ENCODE measurements at places on chromosomes 6 and 20.
A peak's percentile ranks its signal among the peaks of the same experiment; 100 is the strongest.

- no peak overlapping the region for H3K27ac ChIP-seq
- no peaks in the 10 kb centered on the region for H3K36me3 ChIP-seq
- no peaks in the 10 kb centered on the region for H3K27me3 ChIP-seq
- no peak overlapping the region for H3K4me3 ChIP-seq
Observed at GRCh38 chr6:14880677-14881076, 365.2 kb upstream of the JARID2 start.

DNA sequence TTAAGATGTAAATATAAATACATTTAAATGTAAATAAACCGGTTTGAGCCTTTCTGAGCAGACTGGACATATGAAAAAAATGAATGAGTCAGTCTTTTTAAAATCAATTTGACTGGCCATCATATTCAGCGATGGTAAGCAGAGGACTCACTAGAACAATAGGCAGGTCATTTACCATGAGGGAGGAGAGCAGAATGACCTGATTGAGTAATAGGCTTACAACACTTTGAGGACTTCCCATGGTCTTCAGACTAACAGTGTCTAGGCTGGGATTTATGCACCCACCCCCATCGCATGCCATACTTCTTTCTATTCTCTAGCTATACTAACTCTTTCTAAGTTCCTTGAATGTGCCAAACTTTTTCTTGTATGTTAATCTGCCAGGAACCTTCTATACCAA is 241.9 kb upstream of the RAB32 start:
- H3K27ac ChIP-seq = no peak overlapping the region
- no peaks in the 10 kb centered on the region for H3K4me1 ChIP-seq
- no peaks in the 10 kb centered on the region for H3K36me3 ChIP-seq
- H3K4me3 ChIP-seq = no peak overlapping the region
- no peaks in the 10 kb centered on the region for H3K27me3 ChIP-seq

- H3K4me1 ChIP-seq = no peaks in the 10 kb centered on the region
- DNase-seq = no peak
- H3K4me3 ChIP-seq = no peak overlapping the region
- H3K36me3 ChIP-seq = peaks cover 43% of the 10 kb centered on the region
Observed at GRCh38 chr6:144478483-144478882, 193.3 kb downstream of the UTRN start.

DNA sequence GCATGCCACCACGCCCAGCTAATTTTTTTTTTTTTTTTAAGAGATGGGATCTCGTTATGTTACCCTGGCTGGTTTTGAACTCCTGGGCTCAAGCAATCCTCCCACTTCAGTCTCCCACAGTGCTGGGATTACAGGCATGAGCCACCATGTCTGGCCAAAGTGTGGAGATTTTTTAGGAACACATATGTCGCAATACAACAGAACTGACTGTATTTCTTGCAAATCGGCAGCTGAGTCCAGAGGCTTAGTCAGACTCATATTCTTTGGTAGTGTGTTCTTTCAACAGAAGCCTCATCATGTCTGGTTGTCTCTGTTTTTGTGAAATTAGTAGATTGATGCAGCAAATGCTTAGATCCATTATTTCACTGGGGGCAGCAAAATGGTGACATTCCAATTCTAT is 23.9 kb upstream of the CD164 start:
- H3K4me1 ChIP-seq = no peaks in the 10 kb centered on the region
- H3K27me3 ChIP-seq = no peaks in the 10 kb centered on the region
- H3K36me3 ChIP-seq = no peaks in the 10 kb centered on the region
- no peak overlapping the region for H3K27ac ChIP-seq
- no peak overlapping the region for H3K4me3 ChIP-seq

DNA sequence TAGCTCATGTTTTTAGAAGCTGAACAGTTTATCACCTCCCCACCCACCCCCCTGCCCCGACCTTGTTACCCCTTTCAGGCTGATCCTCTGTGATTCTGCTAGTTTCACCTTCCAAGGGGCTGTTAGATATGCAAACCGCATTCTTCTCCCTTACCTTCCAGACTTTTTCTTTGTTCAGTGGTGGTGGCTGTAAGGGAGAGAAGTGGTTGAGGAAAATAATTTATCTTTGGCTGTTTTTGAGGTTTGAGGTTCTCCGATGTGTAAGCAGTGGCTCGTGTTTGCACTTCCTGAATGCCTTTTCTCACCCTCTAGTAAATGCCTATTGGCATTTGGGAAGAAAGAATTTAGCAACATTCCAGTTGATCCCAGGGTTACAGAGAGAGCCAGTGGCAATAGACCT is 69.4 kb upstream of the KCNG1 start:
- no peak overlapping the region for H3K27ac ChIP-seq
- H3K27me3 ChIP-seq = no peaks in the 10 kb centered on the region
- no peak overlapping the region for H3K4me3 ChIP-seq
- H3K4me1 ChIP-seq = no peaks in the 10 kb centered on the region
- no peak for DNase-seq

GRCh38 chr20:17969278-17969883 is 563 bp downstream of the MGME1 start:
- DNase-seq = no peak
- peak overlapping the region; percentile 92 for H3K27ac ChIP-seq
- peak overlapping the region; percentile 91 for H3K4me3 ChIP-seq
- H3K36me3 ChIP-seq = no peaks in the 10 kb centered on the region
- H3K27me3 ChIP-seq = no peaks in the 10 kb centered on the region

- no peaks in the 10 kb centered on the region for H3K4me1 ChIP-seq
- no peaks in the 10 kb centered on the region for H3K36me3 ChIP-seq
- H3K4me3 ChIP-seq = no peak overlapping the region
- no peak for DNase-seq
- no peak overlapping the region for H3K27ac ChIP-seq
Observed at GRCh38 chr6:167558246-167559177, 233.6 kb downstream of the TTLL2 start.

- H3K4me1 ChIP-seq = no peaks in the 10 kb centered on the region
- no peak for DNase-seq
- H3K4me3 ChIP-seq = no peak overlapping the region
- H3K27ac ChIP-seq = no peak overlapping the region
Observed at GRCh38 chr6:109580519-109580918, 97.5 kb upstream of the ZBTB24 start.

DNA sequence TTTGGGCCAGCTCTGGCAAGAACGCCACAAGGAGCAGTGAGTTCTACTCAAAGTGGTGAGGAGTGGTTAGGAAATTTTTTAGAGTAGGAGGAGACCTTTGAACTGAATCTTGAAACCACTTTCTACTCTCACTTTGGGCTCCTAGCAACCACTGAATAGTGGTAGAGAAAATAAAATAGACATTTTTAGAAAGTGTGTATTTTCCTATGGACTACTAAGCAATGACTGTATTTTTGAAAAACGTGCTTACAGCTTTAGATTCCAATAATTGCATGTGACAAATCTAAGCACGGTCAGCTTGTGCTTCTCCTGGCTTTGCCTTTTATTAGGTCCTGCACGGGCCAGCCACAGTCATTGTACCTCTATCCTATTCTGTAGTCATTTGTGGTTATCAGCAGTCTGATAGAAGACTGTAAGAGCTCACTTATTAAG is 8.7 kb upstream of the IFNGR1 start:
- DNase-seq = no peak
- H3K36me3 ChIP-seq = no peaks in the 10 kb centered on the region
- H3K27me3 ChIP-seq = no peaks in the 10 kb centered on the region
- no peak overlapping the region for H3K27ac ChIP-seq
- H3K4me3 ChIP-seq = no peak overlapping the region

DNA sequence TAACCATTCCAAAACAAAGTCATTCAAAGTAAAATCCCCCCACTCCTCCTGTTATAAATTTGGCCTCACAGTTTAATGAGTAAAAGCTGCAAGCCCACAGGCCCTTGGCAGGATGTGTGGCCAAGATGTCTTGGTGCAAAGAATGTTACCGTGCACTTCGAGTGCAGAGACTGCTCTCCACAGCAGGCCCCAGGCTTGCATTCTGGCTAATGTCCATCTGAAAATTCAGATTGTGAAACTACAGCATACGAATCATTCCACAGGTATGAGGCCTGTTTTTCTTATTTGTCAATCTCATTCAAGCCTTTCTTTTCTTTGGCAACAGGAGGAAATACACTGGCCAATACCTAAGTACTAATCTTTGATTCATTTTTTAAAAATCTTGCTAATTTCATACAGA is 7.1 kb downstream of the RPS6KA2 start:
- H3K27me3 ChIP-seq = no peaks in the 10 kb centered on the region
- peak overlapping the region; percentile 69 for H3K27ac ChIP-seq
- H3K4me3 ChIP-seq = no peak overlapping the region
- no peak for DNase-seq
- H3K4me1 ChIP-seq = peaks cover 60% of the 10 kb centered on the region

GRCh38 chr6:73079611-73079955 is 145.7 kb downstream of the KHDC1L start:
- H3K4me1 ChIP-seq = no peaks in the 10 kb centered on the region
- no peak overlapping the region for H3K27ac ChIP-seq
- no peak for DNase-seq
- no peaks in the 10 kb centered on the region for H3K27me3 ChIP-seq

DNA sequence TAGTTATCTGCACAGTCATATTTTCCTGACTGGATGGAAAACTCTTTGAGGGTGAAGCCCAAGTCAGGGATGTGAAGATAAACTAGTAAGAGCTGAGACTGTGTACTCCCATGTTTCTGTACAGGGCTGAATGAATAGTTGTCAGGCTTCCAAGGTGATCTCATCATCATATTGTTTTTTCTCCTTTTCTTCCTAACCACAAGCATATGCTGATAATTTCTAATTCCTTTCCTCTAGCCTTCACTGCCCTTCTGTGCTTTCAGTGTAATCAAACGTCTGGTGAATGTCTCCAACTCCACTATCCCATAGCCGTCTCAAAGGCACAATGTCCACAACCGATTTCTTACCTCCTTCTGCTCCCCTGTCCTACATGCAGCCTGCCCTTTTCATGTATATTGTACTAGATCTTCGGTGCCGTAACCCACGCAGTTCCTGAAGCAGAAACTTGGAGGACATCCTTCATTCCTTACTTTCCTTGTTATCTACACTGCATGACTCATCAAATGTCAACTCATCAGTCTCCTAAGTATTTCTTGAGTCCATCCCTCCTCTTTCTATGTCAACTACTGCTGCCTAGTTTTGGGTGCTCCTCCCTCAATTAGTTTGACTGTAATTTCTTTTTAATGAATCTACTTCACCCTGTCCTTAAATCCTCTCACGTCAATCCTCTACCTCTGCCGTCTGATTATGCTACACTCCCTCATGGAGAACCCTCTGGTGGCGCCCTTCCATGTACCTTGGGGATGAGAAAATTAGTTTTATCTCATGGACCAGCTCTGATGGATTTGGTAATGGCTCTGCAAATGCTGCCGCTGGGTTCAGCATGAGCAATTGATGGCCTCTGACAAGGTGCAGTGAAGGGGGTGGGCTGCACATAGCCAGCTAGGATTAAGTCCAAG is 21.9 kb downstream of the NCOA7 start:
- H3K27me3 ChIP-seq = no peaks in the 10 kb centered on the region
- no peak for DNase-seq
- H3K4me3 ChIP-seq = no peak overlapping the region
- H3K4me1 ChIP-seq = peaks cover 27% of the 10 kb centered on the region
- peak overlapping the region; percentile 15 for H3K27ac ChIP-seq

DNA sequence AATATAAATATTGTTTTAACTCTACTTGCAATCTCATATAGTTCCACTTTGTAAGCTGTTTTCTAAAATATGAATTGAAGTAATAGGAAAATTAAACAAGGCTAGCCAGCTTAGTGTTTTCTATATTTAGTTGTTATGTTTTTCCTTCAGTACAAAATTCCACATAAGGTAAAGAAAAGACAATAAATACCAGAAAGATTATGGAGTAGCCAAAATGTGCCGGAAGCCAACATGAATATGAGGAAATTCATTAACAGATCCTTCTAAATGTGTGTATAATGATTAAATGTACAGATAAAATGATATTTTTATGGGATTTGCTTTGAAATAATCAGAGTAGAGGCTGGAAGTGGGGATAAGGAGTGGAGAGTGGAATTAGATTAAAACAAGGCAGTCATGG is 52.5 kb upstream of the COL21A1 start:
- no peaks in the 10 kb centered on the region for H3K36me3 ChIP-seq
- no peak for DNase-seq
- no peaks in the 10 kb centered on the region for H3K27me3 ChIP-seq
- peaks cover 20% of the 10 kb centered on the region for H3K4me1 ChIP-seq

DNA sequence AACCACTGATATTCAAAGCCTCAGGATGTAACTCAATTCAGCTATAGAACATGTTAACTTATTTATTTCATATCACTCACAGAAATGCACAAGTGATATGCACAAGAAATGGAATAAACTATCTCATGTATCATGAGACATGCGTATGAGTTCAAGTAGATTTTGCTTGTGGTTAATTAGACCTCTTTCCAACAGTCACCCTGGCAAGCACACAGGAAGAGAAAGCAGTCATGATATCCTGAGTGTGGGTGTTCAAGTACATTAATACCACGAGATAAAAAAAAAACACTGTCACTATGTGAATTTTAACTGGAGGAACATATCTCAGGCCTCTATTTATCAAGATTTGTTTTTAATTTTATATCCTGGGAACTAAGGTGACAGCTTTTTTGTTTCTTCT is 64.2 kb downstream of the LAMP5 start:
- H3K27me3 ChIP-seq = no peaks in the 10 kb centered on the region
- no peak for DNase-seq
- no peak overlapping the region for H3K27ac ChIP-seq
- H3K36me3 ChIP-seq = no peaks in the 10 kb centered on the region

- no peaks in the 10 kb centered on the region for H3K27me3 ChIP-seq
- no peaks in the 10 kb centered on the region for H3K36me3 ChIP-seq
- H3K4me1 ChIP-seq = no peaks in the 10 kb centered on the region
- H3K27ac ChIP-seq = no peak overlapping the region
- no peak overlapping the region for H3K4me3 ChIP-seq
Observed at GRCh38 chr6:14035071-14035847, 82.3 kb upstream of the CD83 start.

- H3K36me3 ChIP-seq = no peaks in the 10 kb centered on the region
- H3K4me1 ChIP-seq = no peaks in the 10 kb centered on the region
- H3K27me3 ChIP-seq = no peaks in the 10 kb centered on the region
- no peak overlapping the region for H3K27ac ChIP-seq
- DNase-seq = no peak
Observed at GRCh38 chr20:59515013-59515905, 89.1 kb upstream of the PHACTR3 start.

- peak overlapping the region; percentile 19 for H3K27ac ChIP-seq
- peaks cover 16% of the 10 kb centered on the region for H3K4me1 ChIP-seq
- H3K4me3 ChIP-seq = no peak overlapping the region
Observed at GRCh38 chr6:12293931-12294807, 4.0 kb downstream of the EDN1 start.

GRCh38 chr6:156348424-156348823 is 428.8 kb upstream of the ARID1B start:
- H3K4me3 ChIP-seq = no peak overlapping the region
- no peaks in the 10 kb centered on the region for H3K4me1 ChIP-seq
- no peaks in the 10 kb centered on the region for H3K36me3 ChIP-seq
- no peaks in the 10 kb centered on the region for H3K27me3 ChIP-seq

GRCh38 chr20:11001764-11002540 is 328.2 kb upstream of the JAG1 start:
- H3K27ac ChIP-seq = no peak overlapping the region
- no peak for DNase-seq
- H3K36me3 ChIP-seq = no peaks in the 10 kb centered on the region
- peaks cover 11% of the 10 kb centered on the region for H3K4me1 ChIP-seq

GRCh38 chr20:9582137-9582536 is 67.7 kb downstream of the LAMP5 start:
- H3K27me3 ChIP-seq = no peaks in the 10 kb centered on the region
- H3K27ac ChIP-seq = no peak overlapping the region
- no peaks in the 10 kb centered on the region for H3K36me3 ChIP-seq
- DNase-seq = no peak
- no peaks in the 10 kb centered on the region for H3K4me1 ChIP-seq

- H3K27me3 ChIP-seq = no peaks in the 10 kb centered on the region
- peaks cover under 1% of the 10 kb centered on the region for H3K4me1 ChIP-seq
- H3K36me3 ChIP-seq = no peaks in the 10 kb centered on the region
- DNase-seq = no peak
- no peak overlapping the region for H3K4me3 ChIP-seq
Observed at GRCh38 chr6:33566182-33567084, 13.6 kb downstream of the BAK1 start.
